ENCODE measurements at places on chromosomes 12 and 14.

GRCh38 chr12:57850854-57851430 lies 4.4 kb upstream of the CTDSP2 start:
- no peak for DNase-seq

DNA sequence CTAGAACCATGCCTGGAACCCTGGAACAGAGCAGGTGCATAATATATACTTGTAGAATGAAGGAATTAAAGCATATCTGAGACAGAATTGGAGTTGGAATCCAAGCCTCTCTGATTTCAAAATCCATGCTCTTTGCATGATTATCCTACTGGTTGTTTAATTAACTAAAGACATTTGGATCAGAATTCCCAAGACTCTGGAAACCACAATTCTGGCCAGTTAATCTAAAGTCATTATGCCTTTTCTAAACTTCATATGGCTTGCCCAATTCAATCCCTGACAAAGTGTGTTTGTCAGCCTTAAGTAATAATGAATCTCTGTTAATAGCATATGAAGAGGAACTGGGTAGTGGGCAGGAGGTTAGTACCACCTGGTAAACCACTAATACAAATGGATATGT lies 422.6 kb downstream of the ATP23 start:
- no peak for DNase-seq

- no peak for DNase-seq
Measured at GRCh38 chr12:18965203-18965602, 164.3 kb upstream of the PLEKHA5 start.

- no peak for DNase-seq
Measured at GRCh38 chr12:57072661-57073060, 5.9 kb downstream of the NEMP1 start.

DNA sequence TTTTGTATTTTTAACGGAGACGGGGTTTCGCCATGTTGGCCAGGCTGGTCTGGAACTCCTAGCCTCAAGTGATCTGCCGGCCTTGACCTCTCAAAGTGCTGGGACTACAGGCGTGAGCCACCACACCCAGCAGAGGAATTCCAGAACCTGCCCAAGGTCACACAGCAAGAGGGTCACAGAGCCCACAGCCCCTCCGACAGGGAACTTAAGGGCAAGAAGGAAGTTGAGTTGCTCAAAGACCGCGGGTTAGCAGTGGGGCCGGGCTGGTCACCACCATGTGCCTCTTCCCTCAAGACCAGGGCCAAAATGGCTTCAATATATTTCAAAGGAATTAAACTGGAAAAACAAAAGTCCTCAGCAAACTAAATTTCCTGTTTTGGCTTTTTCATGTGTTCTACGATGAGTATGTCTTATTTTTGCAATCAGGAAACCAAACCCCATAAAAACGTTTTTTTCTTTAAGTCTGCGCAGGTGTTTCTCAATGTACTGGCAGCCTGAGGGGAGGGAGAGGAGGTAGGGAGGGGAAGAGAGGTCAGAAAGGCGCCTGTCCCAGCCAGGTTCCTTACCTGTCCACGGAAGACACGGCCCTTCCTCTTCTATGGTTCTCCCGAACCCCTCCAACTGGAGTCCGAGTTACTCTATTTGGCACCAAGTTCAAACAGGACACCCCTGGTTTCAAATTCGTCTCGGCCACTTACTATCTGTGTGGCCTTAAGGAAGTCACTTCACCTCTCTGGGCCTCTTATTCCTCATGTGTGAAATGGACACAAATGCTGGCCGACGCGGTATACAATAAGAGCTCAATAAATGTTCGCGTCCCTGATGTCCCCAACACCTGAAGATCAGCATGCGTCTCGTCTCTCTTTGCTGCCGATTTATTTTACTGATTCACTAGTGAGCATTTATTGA lies 778 bp downstream of the SLC8B1 start:
- no peak for DNase-seq

DNA sequence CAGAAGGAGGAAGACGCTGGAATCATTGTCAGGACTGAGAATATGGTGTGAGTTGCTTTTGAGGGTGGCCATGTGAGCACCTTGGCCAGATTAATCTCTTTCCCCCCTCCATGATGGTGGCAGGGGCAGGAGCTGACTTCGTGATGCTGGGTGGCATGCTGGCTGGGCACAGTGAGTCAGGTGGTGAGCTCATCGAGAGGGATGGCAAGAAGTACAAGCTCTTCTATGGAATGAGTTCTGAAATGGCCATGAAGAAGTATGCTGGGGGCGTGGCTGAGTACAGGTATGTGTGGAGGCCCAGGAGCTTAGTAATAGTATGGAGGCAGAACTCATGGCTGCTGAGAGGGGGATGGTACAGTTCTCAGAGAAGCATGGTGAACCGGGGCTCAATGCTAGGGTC lies 4.3 kb downstream of the TINF2 start:
- no peak for DNase-seq

- DNase-seq: no peak
Measured at GRCh38 chr12:75542942-75543341, 31.5 kb upstream of the KRR1 start.

- DNase-seq: no peak
Measured at GRCh38 chr14:105532735-105533141, 6.4 kb downstream of the TMEM121 start.

- DNase-seq: no peak
Measured at GRCh38 chr14:51165415-51165814, 70.5 kb upstream of the TRIM9 start.

GRCh38 chr12:67085699-67086098 lies 183.5 kb upstream of the CAND1 start:
- DNase-seq: no peak

DNA sequence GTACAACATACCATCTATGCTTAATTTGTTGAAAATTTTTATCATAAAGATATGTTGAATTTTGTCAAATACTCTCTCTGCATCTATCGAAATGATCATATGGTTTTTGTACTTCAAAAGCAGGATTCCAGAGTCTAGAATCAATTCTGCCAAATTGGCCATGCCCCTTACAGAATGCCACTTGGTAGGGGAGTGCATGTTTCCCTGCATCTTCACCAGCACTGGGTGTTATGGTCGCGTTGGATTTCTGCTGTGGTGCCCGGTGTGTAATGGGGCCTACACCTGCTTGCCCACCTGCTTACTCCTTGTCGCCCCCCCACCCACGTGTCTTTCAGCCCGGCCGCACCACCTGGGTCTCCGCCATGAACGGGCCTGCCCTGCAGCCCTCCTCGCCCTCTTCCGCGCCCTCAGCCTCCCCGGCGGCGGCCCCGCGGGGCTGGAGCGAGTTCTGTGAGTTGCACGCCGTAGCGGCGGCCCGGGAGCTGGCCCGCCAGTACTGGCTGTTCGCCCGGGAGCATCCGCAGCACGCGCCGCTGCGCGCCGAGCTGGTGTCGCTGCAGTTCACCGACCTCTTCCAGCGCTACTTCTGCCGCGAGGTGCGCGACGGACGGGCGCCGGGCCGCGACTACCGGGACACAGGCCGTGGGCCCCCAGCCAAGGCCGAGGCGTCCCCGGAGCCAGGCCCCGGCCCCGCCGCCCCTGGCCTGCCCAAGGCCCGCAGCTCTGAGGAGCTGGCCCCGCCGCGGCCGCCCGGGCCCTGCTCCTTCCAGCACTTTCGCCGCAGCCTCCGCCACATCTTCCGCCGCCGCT lies 12.3 kb downstream of the SH2B3 start:
- DNase-seq: no peak

- no peak for DNase-seq
Measured at GRCh38 chr12:88571543-88571942, 8.7 kb downstream of the KITLG start.

DNA sequence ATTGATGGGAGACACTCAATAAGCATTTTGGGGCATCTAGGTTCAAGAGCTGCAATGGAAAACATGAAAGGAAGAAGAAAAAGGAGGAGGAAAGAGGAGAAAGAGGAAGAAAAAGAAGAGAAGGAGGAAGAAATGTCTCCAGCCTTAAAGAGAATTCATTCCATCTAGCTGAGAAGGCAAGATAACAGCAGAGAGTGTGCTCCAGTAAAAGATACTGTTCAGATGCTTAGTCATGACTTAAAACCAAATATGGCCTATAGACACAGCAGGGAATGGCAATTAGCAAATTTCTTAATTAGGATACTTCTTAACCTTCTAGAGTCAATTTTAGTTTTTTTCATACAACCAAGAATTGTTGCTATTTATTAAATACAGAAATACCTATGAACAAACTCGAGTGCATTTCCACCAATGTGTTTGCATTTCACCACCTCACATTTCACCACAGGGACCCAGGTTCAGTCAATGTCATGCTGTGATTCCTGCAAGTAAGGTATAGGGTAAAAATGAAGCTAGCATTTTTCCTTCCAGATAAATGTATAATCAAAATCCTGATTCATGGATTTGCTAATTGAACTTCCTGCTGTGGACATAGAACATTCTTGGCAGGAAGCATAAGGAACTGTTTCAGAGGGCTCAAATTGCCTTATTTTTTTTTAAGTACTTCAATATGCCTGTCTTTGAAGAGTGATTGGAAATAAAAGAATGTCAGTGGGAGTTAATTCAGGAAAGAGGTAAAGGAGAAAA lies 177.8 kb downstream of the RPS29 start:
- DNase-seq: no peak

- DNase-seq: no peak
Measured at GRCh38 chr12:118061873-118062843, 1.2 kb upstream of the WSB2 start.

- DNase-seq: no peak
Measured at GRCh38 chr14:49961270-49962222, 68.7 kb downstream of the ARF6 start.

GRCh38 chr14:43105305-43105704 lies 1401.8 kb downstream of the FSCB start:
- no peak for DNase-seq

GRCh38 chr14:93281937-93282336 lies 50.9 kb downstream of the BTBD7 start:
- DNase-seq: no peak

DNA sequence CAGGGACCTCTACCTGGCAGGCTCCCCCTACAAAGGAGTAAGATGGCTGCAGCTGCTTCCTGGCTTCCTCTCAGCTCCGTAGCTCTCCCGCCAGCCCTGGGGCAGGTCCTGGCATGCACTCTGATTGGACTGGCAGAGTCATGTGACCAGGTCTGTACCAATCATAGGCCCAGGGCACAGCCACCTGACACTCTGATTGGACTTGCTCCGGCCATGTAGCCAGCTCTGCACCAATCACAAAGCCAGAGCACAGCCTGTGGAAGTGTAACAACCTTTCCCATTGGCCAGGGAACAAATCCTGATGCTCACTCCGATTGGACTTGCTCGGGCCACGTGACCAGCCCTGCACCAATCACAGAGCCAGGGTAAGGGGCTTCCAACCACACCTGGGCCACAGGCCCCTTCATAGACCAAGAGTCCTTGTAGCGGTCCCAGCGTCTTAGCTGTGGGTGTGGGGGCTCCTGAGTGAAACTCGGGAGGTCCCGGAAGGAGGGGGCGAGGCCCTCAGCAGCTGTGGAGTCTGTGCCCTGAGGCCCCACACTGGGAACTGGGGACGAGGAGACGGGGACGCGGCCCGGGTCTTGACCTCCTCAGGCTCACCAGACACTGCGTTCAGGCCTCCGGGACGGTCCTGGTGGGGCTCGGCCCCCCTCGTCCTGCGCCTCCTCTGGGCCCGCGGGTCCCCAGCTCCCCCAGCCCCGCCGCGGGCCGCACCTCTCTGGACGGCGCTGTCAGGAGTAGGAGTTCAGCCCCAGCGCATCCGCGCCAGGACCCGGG lies 210.6 kb downstream of the ADGRD1 start:
- DNase-seq: no peak

DNA sequence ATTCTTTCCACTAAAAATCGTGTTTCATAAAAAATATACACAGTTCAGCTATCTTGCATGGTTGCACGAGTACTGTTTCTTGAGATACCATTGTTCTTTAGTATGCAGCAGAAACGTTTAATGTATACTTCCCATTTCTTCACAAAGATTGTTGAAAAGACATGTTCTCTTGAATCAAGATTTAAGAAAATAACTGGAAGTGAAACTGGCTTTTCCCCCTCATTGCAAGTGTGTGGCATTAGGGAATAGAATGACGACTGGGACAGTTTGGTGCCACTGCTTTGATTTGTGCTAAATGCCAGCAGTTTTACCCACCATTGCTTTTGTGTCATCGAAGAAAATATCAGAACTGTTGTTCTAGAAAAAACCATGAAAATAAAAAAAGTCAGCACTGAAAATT lies 20.3 kb upstream of the DHRS2 start:
- DNase-seq: no peak

- DNase-seq: no peak
Measured at GRCh38 chr12:42129595-42130204, 15.0 kb downstream of the GXYLT1 start.

DNA sequence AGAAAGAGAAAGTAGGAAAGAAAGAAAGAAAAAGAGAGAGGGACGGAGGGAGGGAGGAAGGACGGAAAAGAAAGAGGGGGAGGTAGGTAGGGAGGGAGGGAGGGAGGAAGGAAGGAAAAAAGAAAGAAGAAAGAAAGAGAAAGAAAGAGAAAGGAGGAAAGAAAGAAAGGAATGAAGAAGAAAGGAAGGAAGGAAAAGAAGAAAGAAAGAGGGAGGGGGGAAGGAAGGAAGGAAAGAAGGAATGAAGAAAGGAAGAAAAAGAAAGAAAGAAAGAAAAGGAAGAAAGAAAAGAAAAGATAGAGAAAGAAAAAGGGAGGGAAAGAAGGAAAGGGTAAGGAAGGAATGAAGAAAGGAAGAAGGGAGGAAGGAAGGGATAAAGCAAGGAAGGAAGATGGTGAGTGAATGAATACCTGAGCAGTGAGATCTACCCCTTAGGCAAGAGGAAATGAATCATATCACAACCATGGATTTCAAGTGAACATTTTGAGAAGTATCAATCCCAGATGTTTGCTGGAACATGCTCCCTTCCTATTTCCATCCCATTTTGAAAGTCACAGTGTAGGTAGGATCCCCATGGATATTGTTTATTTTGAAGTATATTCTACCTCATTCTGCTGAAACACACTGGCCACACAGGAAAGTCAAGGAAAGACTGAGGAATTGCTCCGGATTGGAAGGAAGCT lies 639.4 kb upstream of the TBX3 start:
- no peak for DNase-seq

DNA sequence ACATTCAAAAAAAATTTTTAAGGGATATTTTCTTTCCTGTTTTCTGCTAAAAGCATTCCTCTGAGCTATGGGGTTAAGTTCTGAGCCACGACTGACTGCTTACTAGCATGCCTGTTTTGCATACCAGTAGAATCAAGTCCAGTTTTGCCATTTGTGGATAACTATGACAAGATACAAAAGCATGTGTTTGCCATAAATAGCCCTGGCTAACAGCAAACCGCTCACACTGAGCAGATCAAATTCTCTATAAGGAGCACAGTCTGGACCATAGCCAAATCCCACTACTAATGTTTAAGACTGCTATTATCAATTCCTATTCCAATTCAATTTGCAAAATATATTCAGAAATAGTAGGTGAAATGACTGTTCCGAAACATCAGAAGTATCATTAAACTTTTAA lies 3.2 kb downstream of the CFL2 start:
- no peak for DNase-seq

DNA sequence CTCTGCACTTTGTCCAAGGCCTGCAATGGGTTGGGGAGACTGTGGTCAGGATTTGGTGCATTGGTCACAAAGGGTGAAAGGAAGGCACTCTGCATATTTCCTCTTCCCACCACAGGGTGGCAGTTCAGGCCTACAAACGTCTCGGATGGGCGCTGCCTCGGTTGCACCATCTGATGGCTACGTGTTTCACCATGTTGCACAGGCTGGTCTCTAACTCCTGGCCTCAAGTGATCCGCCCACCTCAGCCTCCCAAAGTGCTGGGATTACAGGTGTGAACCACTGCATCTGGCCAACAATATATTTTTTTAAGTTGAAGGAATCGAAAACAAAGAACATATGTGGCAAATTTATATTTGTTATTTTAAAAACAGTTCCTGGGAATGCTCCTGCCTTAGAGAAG lies 35.1 kb downstream of the TMBIM6 start:
- peak; percentile 29 for DNase-seq

Data from activated T-helper 1 cell treated with Interleukin-2 at 50 U/mL for 16 hours (primary cell).